ENCODE measurements at places on chromosomes 7 and 10.
A peak's percentile ranks its signal among the peaks of the same experiment; 100 is the strongest.

- DNase-seq = no peak
- no peak overlapping the region for H3K4me3 ChIP-seq
- H3K4me1 ChIP-seq = peaks cover 2% of the 10 kb centered on the region
These were observed 10.4 kb downstream of the GRM3 start for GRCh38 chr7:86653919-86654659.

DNA sequence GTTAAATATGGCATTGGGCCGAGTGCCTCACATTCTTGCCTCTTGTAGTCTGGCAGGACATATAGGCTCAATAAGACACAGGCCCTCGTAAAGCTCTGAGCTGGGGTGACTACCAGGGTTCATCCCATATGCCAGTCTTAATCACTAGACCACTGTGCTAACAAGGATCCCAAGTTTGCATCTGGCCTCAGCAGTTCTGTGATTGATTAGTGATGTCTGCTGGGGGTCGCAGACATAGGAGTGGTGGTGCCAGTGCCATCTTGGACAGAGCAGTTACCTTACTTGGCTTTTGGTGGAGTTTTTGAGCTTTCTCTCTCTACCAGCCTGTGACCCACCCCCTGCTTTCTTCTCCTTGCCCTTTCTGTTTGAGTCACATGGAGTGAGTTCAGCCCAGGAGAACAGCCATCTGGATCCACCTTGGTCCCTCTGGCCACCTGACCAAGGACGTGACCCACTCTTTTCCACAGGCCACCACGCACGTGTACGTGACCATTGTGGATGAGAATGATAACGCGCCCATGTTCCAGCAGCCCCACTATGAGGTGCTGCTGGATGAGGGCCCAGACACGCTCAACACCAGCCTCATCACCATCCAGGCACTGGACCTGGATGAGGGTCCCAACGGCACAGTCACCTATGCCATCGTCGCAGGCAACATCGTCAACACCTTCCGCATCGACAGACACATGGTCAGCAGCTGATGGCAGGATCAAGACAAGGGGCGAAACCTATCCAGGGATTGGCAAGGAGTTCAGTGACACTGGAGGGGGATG, 4.1 kb upstream of the VSIR start:
- H3K36me3 ChIP-seq = no peaks in the 10 kb centered on the region
- no peak overlapping the region for H3K4me3 ChIP-seq

DNA sequence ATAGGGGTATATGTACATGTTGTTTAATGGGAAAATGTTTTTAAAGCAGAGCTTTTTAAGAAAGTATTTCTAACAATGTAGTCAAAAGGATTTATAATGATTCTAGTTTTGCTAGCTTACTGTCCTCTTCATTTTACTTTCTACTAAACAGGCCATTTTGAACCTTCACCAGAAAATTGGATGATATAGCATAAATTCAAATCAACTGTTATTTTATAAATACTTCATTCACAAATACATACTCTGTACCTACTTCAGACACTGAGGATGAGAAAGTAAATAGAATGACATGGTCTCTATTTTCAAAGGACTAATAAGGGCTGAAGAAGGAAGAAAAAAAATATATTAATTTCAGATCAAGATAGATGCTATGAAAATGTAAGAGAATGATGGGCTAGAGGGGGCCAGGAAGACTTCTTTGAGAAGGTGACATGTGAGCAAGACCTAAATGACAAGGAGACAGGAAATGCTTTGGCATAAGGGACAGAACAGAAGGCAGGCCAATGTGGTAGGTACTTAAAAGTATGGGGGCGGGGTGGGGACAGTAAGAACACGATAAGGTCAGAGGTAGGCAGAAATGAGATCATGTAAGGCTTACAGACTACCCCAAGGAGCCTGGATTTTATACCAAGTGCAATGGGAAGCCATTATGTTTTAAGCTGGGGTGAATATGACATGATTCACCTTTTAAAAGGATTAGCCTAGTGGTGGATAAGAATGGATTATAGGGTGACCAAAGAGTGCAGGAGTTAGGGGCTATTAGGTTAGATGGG, 5.2 kb downstream of the NAMPT start:
- H3K4me1 ChIP-seq = peaks cover 5% of the 10 kb centered on the region
- no peaks in the 10 kb centered on the region for H3K27me3 ChIP-seq
- H3K27ac ChIP-seq = no peak overlapping the region
- peaks cover 3% of the 10 kb centered on the region for H3K36me3 ChIP-seq
- DNase-seq = no peak
- H3K4me3 ChIP-seq = no peak overlapping the region

DNA sequence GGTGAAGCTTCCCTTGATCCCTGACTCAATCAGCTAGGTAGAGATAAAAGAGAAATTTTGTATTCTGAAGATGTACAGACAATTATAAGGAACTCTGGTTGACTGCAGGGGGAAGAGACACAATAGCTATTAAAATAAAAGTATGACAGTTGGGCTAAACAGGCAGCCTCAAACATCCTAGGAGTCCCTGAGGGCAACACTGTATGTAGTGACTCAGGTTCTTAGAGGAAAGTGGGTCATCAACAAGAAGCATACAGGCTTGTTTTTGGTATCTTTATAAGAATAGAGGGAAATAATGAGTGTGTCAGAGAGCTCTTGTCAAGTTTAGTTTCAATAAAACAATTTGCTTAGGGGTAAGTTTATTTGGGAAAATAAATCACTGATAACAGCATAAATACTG, 150.3 kb downstream of the AUTS2 start:
- H3K36me3 ChIP-seq = no peaks in the 10 kb centered on the region
- H3K27ac ChIP-seq = no peak overlapping the region
- no peak overlapping the region for H3K4me3 ChIP-seq
- peaks cover 3% of the 10 kb centered on the region for H3K27me3 ChIP-seq
- H3K4me1 ChIP-seq = peaks cover 29% of the 10 kb centered on the region

- peaks cover 11% of the 10 kb centered on the region for H3K4me1 ChIP-seq
- no peaks in the 10 kb centered on the region for H3K36me3 ChIP-seq
- no peak overlapping the region for H3K4me3 ChIP-seq
- no peak overlapping the region for H3K27ac ChIP-seq
- H3K27me3 ChIP-seq = no peaks in the 10 kb centered on the region
These were observed 205.5 kb upstream of the KLF14 start for GRCh38 chr7:130939321-130940095.

DNA sequence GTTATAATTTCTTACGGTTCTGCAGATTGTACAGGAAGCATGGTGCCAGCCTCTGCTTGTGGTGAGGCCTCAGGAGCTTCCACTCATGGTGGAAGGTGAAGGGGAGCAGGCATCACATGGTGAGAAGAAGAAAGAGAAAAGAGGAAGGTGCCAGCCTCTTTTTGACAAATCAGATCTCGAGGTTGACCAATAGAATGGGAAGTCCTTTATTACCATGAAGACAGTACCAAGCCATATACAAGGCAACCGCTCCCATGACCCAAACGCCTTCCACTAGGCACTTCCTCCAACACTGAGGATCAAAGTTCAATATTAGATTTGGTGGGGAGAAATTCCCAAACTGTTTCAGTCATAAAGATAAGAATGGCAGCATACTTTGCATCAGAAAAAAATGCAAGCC, 502.8 kb downstream of the GLRX3 start:
- no peaks in the 10 kb centered on the region for H3K36me3 ChIP-seq
- peaks cover 4% of the 10 kb centered on the region for H3K4me1 ChIP-seq
- no peak overlapping the region for H3K27ac ChIP-seq
- DNase-seq = no peak
- H3K4me3 ChIP-seq = no peak overlapping the region

DNA sequence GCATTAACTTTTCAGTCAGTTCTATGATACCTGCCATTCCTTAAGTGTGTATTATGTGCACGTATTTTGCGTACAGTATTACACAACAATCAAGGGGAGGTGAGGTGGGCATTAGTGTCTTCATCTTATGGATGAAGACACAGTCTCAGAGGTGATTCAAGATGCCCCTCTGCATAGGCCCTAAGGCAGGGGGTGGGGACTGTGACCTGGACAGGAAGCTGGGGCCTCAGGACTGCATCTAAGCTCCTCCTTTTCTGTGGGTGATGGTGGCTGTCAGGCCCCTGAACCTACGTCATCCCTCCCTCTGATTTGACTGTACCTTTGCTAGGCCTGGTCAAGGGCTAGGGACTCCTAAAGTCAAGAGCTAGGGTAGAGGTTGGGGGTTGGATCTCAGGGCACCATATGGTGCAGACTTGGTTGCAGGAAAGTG, 38.9 kb downstream of the HK1 start:
- H3K4me3 ChIP-seq = peak overlapping the region; percentile 91
- H3K36me3 ChIP-seq = no peaks in the 10 kb centered on the region
- DNase-seq = no peak

DNA sequence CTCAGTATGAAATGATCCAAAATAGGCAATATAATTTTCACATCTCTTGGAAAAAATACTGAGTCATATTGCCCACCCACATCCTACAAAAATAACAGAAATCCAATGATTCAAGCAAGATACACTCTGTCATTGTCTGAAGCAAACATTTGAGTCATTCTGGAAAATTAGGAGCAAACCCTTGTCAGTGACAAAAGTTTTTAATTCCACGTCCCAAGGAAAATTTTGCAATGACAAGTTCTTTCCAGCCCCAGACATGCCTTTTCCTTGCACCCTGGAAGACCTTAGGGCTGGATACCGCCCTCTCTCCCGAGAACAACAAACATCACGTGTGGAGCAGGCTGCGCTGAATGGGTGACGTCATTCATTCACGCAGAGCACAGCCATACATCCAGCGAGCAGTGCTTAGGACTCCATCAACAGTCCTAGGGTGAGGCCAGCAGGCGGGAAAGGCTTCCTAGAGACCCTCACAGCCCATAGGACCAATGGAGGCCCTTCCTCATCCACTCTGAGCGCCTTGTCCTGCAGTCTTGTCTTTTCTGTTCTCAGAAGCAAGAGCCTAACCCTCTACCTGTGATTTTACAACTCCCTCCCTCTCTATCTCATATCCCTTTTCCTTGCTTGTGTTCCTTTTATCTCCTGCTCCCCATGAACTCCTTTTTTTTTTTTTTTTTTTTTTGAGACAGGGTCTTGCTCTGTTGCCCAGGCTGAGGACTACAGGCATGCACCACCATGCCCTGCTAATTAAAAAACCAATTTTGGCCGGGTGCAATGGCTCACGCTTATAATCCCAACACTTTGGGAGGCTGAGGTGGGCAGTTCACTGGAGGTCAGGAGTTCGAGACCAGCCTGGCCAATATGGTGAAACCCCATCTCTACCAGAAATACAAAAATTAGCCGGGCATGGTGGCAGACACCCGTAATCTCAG, 23.5 kb upstream of the KDM7A start:
- no peak overlapping the region for H3K4me3 ChIP-seq
- no peaks in the 10 kb centered on the region for H3K4me1 ChIP-seq
- H3K27ac ChIP-seq = no peak overlapping the region
- DNase-seq = no peak
- H3K27me3 ChIP-seq = no peaks in the 10 kb centered on the region

DNA sequence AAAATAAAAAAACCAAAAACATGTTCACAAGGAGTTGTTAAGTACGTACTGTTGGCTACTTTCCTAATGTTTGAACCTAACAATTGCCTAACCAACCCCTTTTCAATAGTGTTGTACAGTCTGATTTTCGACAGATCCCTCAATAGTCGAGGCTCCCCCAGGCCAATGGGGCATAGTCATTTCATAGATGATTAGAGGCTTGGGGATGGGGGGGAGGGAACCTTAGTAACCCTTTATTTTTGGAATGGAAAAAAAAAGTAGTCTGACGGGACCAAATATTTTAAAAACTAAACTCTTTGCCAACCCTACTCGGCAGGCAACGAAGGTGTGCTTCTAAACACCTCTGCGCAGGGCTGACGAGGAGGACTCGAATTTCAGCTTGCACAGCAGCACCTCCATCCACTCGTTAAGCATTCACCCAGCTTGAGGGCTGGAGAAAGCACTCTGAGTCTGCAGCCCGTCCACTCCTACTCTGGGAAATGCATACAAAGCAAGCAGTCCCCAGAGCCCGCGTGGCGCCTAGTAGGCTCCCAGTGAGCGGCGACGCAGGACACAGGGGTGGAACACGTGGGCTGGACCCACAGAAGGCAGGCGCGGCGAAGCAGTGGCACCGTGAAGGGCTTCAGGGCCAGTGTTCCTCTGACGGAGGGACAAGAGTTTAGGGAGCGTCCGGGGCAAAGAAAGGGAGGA, 899 bp downstream of the PUS7 start:
- H3K36me3 ChIP-seq = peaks cover 8% of the 10 kb centered on the region
- peak overlapping the region; percentile 99 for H3K27ac ChIP-seq
- no peaks in the 10 kb centered on the region for H3K27me3 ChIP-seq
- peak; percentile 33 for DNase-seq
- peak overlapping the region; percentile 99 for H3K4me3 ChIP-seq

DNA sequence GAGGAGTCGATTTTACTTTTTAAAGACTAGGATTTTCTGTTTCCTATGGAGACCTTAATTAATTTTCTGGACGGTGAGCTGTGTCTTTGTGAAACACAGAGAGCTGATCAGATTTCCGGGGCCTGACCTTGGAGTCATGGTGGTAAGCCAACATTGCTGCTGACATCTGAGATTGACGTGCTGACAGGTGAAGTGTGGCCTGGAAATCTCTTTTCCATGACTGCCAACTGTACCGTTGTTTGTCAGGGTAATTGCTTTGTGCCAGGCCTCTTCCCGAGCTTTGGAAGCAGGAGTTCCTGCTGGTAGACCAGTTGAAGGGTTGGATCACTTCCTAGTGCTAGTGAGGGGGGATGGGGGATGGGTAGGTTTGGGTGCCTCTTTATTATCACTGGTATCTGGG, 71.2 kb downstream of the ADRA2A start:
- no peaks in the 10 kb centered on the region for H3K36me3 ChIP-seq
- no peak overlapping the region for H3K4me3 ChIP-seq
- H3K27me3 ChIP-seq = peaks cover 33% of the 10 kb centered on the region
- no peak for DNase-seq

DNA sequence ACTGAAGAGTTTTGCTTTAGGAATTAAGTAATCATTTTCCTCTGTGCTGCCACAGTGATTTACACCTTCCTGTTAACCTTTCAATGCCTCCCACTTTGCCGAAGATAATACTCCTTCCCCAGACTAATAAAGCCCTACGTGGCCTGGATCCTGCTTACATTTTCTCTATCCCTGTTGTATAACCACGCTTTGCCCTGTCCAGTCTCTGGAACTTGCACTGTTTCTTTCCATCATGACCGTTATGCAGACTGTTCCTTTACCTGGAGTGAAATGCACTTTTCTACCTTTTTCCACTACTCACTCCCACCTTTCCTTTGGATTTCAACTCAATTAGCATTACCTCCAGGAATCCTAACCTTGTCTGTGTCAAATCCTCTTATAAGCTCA, 154.4 kb downstream of the PRKG1 start:
- H3K27ac ChIP-seq = no peak overlapping the region
- H3K27me3 ChIP-seq = no peaks in the 10 kb centered on the region
- H3K4me1 ChIP-seq = no peaks in the 10 kb centered on the region
- no peak for DNase-seq

All from progenitor cell of endocrine pancreas (in vitro differentiated cells).